ENCODE measurements at places on chromosomes 3 and 15.

DNA sequence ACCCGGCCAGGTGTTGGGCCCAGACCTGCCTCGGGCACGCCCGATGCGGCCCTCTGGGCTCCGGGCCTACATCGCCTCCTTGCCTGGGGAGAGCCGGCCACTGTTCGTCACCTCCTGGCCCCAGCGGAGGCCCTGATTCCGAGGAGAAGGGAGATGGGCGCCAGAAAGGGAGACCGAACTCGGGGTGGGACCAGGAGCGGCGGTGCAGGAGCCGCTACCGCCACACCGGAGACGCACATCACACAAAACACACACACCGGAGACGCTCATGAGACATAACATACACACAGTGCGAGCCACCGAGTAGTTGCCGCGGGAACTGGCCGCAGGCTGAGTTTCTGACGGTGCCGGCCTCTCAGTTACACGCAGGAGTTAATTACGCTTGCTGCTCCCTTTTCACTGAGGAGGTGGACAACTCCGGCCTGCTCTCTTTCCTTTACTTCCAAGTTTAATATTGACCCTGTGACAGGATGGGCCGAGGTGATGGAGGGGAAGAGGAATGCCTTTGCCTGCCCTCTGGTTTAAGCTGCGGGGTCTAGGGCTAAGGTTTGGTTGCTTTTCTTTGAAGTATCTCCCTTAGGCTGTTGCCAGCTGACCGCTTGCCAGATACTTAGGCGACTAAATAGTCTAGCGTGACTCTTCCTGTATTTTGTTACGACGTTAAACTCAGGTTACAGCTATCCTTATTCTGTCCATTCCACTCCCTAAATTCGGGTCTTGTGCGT, 570 bp downstream of the PCNP start:
- peak overlapping the region; percentile 98 for H3K4me3 ChIP-seq
- DNase-seq: peak; percentile 9
- H3K36me3 ChIP-seq: peaks cover 5% of the 10 kb centered on the region
- H3K27ac ChIP-seq: peak overlapping the region; percentile 91

GRCh38 chr15:65451989-65452388, 29.2 kb upstream of the IGDCC4 start:
- H3K4me3 ChIP-seq: no peak overlapping the region
- no peaks in the 10 kb centered on the region for H3K27me3 ChIP-seq
- no peaks in the 10 kb centered on the region for H3K4me1 ChIP-seq
- peaks cover 30% of the 10 kb centered on the region for H3K36me3 ChIP-seq

DNA sequence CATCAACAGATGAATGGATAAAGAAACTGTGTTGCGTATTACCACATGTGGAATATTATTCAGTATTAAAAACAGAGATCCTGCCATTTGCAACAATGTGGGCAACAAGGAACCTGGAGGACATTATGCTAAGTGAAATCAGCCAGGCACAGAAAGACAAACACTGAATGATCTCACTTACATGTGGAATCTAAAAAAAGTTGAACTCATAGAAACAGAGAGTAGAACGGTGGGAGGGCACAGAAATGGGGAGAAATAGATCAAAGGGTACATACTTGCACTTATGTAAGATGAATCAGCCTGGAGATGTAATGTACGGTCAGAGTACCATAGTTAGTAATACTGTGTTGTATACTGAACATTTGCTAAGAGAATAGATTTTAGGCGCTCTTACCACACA, 29.8 kb upstream of the MUC13 start:
- no peaks in the 10 kb centered on the region for H3K36me3 ChIP-seq
- DNase-seq: no peak
- H3K27ac ChIP-seq: no peak overlapping the region
- no peak overlapping the region for H3K4me3 ChIP-seq
- peaks cover 3% of the 10 kb centered on the region for H3K4me1 ChIP-seq

GRCh38 chr15:35244227-35244626, 159.1 kb upstream of the NANOGP8 start:
- DNase-seq: no peak
- no peak overlapping the region for H3K4me3 ChIP-seq
- H3K27me3 ChIP-seq: no peaks in the 10 kb centered on the region

- no peaks in the 10 kb centered on the region for H3K27me3 ChIP-seq
- no peaks in the 10 kb centered on the region for H3K4me1 ChIP-seq
- no peak overlapping the region for H3K27ac ChIP-seq
- no peaks in the 10 kb centered on the region for H3K36me3 ChIP-seq
- DNase-seq: no peak
These were observed 136.7 kb upstream of the VEPH1 start for GRCh38 chr3:157639756-157640426.

DNA sequence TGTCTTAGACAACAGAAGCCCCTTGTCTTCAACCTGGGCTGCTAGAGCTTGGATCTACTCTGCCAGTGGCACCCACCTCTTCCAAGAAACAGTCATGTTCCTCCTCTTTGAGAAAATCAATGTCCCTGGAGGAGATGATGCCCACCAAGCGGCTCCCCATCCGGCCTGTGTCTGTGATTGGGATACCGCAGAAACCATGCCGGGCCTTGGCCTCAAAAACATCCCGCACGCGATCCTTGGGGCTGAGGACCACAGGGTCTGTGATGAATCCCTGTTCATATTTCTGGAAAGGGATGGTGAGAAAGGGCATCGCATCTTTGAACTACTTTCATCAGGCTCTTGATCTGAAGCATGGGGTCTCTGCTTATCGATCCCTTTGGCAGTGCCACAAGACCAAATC, 1.6 kb downstream of the IMPDH2 start:
- H3K27me3 ChIP-seq: no peaks in the 10 kb centered on the region
- H3K4me3 ChIP-seq: no peak overlapping the region
- peaks cover 42% of the 10 kb centered on the region for H3K36me3 ChIP-seq
- no peak for DNase-seq

DNA sequence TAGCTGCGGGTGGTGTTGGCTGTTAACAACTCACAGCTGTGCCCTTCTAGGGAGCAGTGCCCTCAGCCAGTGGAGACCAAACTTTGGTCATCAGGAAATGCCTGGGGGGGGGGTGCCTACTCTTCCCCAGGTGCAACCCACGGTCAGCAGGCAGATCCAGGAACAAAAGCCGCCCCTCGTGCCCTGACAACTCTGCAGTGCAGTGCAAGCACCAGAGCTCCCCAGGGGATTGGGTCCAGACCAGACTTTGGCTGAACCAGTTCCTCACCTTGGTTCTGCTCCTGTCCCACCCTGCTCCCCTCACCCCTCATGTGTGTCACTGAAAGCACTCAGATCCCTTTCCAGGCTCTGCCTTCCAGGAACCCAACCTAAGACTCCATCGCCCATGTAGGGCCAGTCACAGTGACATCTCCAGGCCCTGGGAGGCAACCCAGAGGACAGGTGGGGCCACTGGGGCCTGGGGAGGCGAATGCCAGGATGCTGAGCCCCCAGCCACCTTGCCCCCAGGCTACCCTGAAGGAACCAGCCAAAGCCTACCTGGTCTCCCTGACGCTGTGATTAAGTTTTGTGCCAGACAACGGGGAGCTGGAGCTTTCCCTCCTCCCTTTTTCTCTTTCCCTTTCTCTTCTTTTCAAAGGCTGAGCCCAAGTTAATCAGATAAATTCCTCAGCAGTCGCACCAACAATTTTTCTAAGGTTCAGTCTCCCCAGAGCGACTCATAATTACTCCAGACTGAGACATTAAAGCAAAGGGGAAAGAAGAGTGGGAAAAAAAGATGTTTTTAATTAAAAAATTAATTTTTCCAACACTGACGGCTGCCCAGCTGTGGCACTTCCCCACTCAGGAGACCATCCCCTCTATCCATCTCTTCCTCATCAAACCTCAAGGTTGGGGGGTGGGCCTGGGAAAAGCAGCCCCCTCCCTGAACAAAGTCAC, 207.5 kb upstream of the LINGO1 start:
- no peaks in the 10 kb centered on the region for H3K4me1 ChIP-seq
- H3K4me3 ChIP-seq: no peak overlapping the region
- H3K27me3 ChIP-seq: no peaks in the 10 kb centered on the region
- no peaks in the 10 kb centered on the region for H3K36me3 ChIP-seq
- no peak for DNase-seq
- H3K27ac ChIP-seq: no peak overlapping the region

GRCh38 chr3:156188757-156189156, 68.4 kb downstream of the KCNAB1 start:
- H3K27me3 ChIP-seq: no peaks in the 10 kb centered on the region
- H3K27ac ChIP-seq: no peak overlapping the region
- H3K4me3 ChIP-seq: no peak overlapping the region
- H3K4me1 ChIP-seq: peaks cover 5% of the 10 kb centered on the region

DNA sequence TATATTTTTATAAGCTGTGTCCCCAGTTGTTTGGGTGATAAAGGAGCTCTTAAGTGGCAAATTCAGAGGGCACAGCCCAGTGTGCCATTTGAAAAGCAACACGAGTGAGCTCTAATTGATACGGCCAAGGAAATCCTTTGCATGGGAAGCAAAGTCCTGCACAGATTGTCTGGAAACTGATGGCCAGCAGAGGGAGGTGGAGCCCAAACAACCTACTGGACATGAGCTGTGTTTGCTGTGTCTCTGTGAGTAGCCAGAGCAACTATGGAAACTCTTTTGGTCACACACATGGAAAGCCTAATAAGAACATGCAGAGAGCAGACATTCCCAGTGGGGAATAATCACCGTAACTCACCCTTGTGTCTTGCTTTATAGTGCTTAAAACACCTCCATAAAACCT, 24.4 kb downstream of the ONECUT1 start:
- H3K4me1 ChIP-seq: no peaks in the 10 kb centered on the region
- no peak overlapping the region for H3K27ac ChIP-seq
- no peak for DNase-seq
- H3K36me3 ChIP-seq: no peaks in the 10 kb centered on the region
- H3K4me3 ChIP-seq: no peak overlapping the region

- H3K4me1 ChIP-seq: no peaks in the 10 kb centered on the region
- H3K4me3 ChIP-seq: no peak overlapping the region
- no peaks in the 10 kb centered on the region for H3K27me3 ChIP-seq
- DNase-seq: no peak
- no peak overlapping the region for H3K27ac ChIP-seq
These were observed 40.1 kb upstream of the TM4SF19 start for GRCh38 chr3:196378146-196378841.

GRCh38 chr15:87712211-87712610, 544.3 kb downstream of the NTRK3 start:
- H3K4me3 ChIP-seq: no peak overlapping the region
- H3K36me3 ChIP-seq: no peaks in the 10 kb centered on the region
- no peaks in the 10 kb centered on the region for H3K27me3 ChIP-seq
- H3K4me1 ChIP-seq: no peaks in the 10 kb centered on the region

GRCh38 chr3:124981472-124981871, 46.9 kb upstream of the MUC13 start:
- peaks cover 23% of the 10 kb centered on the region for H3K36me3 ChIP-seq
- DNase-seq: no peak
- no peak overlapping the region for H3K27ac ChIP-seq
- no peaks in the 10 kb centered on the region for H3K27me3 ChIP-seq
- H3K4me1 ChIP-seq: peaks cover 10% of the 10 kb centered on the region

DNA sequence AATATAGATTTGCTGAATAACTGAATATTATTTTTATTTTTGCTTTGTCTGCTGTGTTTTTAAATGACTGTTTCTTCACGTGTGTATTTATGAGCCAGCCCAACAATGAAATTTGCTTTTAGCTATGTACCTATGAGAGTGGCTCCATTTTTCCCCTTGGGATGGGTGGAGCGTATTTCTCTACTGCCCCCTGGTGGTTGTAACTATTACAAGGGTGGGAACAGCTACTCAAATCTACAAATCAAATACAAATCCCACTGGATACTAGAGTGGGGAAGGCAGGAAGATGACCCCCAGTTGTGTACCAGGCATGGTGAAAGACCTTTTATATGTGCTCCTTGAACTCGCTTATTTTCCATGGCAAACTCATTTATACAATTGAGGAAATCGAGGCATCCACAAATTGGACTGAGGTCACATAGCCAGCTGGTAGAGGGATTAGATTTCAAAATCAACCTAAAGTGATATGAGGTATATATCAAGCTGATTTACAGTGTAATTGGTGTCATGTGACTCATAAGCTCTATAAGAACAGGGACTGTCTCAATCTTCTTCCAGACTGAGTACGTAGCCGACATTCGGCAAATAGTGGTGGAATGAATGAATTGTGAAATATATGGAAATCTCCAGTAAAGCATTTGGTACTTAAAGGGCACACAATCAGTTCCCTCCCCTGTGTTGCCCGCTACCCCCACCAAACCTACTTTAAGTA, 69.5 kb upstream of the VEPH1 start:
- no peaks in the 10 kb centered on the region for H3K27me3 ChIP-seq
- no peaks in the 10 kb centered on the region for H3K36me3 ChIP-seq
- no peaks in the 10 kb centered on the region for H3K4me1 ChIP-seq
- DNase-seq: no peak
- no peak overlapping the region for H3K4me3 ChIP-seq

GRCh38 chr3:161489395-161489794, 7.2 kb upstream of the OTOL1 start:
- no peak overlapping the region for H3K27ac ChIP-seq
- H3K4me1 ChIP-seq: no peaks in the 10 kb centered on the region
- H3K4me3 ChIP-seq: no peak overlapping the region
- H3K27me3 ChIP-seq: no peaks in the 10 kb centered on the region

DNA sequence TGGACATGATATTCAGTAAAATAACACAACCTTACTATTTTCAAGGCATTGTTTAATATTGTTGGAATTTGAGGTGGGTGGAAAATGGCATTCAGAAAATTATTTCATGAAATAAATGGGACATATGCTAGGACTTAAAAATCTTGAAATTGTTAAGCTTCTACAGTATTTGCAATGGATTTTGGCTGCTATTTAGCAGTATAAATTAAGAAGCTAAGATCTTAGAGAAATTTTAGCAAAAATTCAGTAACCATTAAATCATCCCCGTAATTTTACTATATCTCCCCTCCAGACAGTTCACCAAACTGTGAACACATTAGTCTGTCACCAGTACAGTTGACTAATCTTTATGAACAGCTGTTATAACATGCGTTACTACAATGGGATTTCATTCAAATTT, 8.2 kb downstream of the DIPK2A start:
- peaks cover 57% of the 10 kb centered on the region for H3K4me1 ChIP-seq
- H3K27me3 ChIP-seq: no peaks in the 10 kb centered on the region
- H3K27ac ChIP-seq: peak overlapping the region; percentile 62
- no peak for DNase-seq
- H3K36me3 ChIP-seq: no peaks in the 10 kb centered on the region

- H3K4me1 ChIP-seq: peaks cover 78% of the 10 kb centered on the region
- H3K4me3 ChIP-seq: peak overlapping the region; percentile 92
- no peak for DNase-seq
- peaks cover 6% of the 10 kb centered on the region for H3K36me3 ChIP-seq
These were observed 427 bp downstream of the MBD4 start for GRCh38 chr3:129439226-129439816.

GRCh38 chr3:152071924-152072323, 196.8 kb upstream of the MBNL1 start:
- no peak overlapping the region for H3K4me3 ChIP-seq
- H3K4me1 ChIP-seq: peaks cover 6% of the 10 kb centered on the region
- no peaks in the 10 kb centered on the region for H3K27me3 ChIP-seq
- H3K27ac ChIP-seq: no peak overlapping the region

DNA sequence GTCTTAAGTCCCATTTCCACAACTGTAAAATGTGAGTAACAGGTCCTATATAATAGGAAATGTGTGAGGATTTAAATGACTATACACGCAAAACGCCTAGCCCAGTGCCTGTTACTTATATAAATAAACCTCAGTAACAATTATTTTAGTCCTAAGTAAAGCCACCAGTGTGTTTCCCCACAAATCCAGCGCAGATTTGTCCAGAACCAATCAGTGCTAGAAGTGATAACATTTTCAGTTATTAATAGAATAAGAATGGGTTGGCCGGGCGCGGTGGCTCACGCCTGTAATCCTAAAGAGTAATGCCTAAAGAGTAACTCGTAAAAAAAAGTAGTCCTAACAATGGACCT, 561 bp downstream of the RPAP1 start:
- no peaks in the 10 kb centered on the region for H3K27me3 ChIP-seq
- DNase-seq: no peak
- no peak overlapping the region for H3K27ac ChIP-seq
- H3K36me3 ChIP-seq: no peaks in the 10 kb centered on the region

All from thoracic aorta (tissue), 2 donors.